ENCODE measurements at places on chromosomes 7 and 10.

DNA sequence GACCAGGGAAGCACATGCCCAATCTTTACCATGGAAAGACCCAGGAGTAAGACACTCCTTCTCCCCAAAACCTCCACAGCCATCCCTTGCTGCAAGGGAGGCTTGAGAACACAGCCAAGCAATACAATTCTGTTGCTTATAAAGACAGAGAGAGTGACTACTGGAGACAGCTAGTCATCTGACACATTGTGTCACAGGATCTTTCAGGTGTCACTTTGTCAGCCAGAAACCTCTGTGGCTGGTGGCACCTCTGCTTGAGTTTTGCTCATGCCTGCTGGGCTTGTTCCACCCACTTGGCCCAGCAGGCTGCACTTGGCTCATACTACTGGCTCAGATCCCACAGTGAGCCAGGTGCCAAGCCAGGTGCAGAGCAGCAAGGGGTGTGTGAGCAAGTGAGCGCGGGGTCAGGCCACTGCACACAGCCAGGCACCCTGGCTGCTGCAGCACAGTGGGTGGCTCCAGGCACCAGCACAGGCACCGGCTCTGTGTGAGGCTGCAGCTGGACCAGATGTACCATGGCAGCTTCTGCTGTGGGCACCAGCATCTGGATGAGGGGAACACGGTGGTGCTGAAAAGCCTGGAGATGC, 12.4 kb upstream of the PRLHR start:
- no peak for DNase-seq

- DNase-seq: no peak
Observed at GRCh38 chr7:25520017-25520416, 291.7 kb upstream of the NPVF start.

- no peak for DNase-seq
Observed at GRCh38 chr10:29703271-29703670, 68.5 kb upstream of the SVIL start.

DNA sequence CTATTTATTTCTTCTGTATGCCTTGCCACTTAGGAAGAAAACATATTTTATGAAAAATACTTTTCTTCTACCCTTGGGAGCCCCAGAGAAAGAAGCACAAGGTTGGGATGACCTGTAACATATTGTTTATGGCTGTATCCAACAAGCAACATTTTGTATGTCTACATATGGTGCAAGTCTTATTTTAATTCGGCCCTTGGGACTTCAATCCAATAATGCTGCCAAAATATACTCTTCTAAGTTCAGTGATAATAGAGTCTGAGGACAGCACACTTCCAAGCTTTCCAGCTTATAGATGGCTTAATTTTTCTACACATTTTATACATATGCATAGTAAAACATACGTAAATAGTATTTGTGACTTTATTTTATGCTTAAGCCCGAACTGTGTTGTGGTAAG, 318.5 kb upstream of the SEMA3A start:
- no peak for DNase-seq

DNA sequence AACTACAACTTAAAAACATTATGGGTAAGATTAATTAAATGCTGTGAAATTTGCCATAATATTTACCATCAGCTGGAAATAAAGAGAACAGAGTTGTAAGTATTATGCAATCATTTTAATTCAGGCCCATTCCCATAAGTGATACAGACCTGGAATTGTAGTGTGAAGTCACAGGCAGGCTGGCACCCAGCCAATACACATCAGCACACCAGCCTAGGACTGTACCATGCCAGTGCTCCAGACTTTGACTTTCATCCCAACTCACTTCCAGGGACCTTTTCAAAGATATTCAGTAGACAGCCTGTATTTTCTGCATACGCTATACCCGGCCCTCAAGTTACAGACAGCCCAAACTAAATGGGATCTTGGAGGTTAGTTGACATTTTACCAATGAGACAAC, 143.3 kb downstream of the TES start:
- no peak for DNase-seq

- peak; percentile 51 for DNase-seq
Observed at GRCh38 chr10:103692436-103692951, 162.9 kb downstream of the SH3PXD2A start.

DNA sequence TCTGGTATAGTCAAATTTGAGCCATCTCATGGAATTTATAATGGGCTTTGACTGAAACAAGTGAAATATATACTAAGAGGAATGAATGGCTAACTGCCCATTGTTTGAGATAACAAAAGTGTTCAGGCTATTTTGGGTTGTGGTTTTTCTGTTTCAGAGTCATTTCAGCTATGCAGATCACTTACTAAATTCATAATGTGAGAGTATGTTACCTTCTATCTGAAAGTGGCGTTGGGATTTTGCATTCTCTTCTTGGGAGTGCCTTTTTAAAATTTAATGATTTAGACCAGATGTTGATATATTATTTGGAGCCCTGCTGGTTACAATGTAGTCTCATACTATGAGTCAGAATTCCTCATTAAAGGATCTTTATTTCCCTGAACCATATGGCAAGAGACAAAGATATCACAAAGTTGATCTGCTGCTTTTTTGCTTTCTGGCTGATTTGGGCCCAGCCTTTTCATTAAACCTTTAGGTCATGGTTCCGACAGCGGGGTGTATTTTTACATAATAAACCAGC, 10.4 kb downstream of the VCL start:
- DNase-seq: no peak

DNA sequence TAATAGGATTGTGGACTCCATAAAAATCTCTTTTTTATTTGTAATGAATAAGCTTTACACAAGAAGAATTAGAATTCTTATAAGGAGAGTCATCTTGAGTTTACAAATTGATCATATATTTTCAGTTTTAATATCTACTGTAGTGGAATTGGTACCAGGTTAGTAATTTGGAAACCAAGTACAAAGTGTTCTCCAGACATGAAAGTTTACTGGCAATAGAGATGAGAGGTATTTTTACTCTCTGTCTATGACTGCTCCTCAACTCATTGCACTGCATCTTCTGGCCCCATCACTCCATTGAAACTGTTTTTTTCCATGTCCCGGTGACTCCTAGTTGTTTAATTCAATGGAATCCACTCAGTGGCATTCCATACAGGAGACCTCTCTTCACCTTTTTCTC, 164.5 kb upstream of the SMIM30 start:
- no peak for DNase-seq

DNA sequence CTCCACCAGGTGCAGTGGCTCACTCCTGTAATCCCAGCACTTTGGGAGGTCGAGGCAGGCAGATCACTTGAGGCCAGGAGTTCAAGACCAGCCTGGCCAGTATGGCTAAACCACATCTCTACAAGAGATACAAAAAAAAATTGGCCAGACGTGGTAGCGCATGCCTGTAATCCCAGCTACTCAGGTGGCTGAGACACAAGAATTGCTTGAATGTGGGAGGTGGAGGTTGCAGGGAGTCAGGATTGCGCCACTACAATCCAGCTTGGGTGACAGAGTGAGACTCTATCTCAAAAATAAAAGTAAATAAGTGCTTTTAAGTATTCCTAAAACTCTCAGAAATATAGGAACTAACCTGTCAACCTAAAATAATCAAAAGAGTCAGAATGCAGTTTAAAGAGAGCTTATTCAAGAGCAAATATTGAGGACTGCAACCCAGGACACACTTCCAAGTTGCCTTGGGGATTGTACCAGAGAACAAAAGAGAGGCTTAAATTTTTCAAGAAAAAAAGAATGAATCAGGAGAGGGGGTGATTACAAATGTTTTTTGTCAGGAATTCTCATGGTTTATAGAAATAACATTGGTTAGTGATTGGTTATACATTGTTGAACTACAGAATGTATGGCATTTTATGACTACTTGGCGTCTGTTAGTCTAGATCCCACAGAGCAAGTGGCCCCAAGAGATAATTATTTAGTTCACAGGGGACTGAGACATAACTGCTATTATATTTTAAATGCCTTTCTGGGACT, 33.2 kb upstream of the PPP1R9A start:
- no peak for DNase-seq

DNA sequence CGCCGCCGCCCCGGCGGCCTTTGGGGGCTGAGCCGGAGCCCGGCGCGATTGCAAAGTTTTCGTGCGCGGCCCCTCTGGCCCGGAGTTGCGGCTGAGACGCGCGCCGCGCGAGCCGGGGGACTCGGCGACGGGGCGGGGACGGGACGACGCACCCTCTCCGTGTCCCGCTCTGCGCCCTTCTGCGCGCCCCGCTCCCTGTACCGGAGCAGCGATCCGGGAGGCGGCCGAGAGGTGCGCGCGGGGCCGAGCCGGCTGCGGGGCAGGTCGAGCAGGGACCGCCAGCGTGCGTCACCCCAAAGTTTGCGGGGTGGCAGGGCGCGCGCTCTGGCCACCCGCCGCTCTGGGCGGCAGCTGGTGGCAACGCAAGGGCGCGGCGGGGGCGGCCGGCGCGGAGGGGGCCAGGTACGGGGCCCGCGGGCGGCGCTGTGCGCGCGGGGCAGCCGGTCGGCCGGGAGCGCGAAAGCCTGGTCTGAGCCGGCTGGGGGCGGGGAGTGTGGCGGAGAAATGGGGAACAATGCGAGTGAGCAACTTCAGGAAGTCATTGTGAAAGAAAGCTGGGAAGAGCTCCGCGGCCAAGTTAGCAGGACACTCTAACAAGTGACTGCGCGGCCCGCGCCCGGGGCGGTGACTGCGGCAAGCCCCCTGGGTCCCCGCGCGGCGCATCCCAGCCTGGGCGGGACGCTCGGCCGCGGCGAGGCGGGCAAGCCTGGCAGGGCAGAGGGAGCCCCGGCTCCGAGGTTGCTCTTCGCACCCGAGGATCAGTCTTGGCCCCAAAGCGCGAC, at the start of gene IKZF1:
IKZF1 (plus strand) TSS at position 588 of the 782 bp plus-strand sequence. CDS start 14,346 bp downstream, outside the sequence.
- DNase-seq: no peak

DNA sequence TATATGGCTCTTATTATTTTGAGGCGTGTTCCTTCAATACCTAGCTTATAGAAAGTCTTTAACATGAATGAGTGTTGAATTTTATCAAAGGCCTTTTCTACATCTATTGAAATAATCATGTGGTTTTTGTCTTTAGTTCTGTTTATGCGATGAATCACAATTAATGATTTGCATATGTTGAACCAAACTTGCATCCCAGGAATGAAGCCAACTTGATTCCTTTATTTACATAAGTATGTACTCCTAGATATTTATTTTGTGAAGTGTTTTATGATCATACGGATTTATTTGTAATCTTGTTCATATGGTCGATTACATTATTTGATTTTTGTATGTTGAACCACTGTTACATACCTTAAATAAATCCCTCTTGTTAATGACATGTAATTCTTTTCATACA, 244.3 kb upstream of the KCND2 start:
- no peak for DNase-seq

GRCh38 chr10:62696798-62697197, 107.7 kb upstream of the ADO start:
- no peak for DNase-seq

GRCh38 chr7:41232086-41232485, 470.8 kb downstream of the INHBA start:
- no peak for DNase-seq

- DNase-seq: no peak
Observed at GRCh38 chr10:1434912-1435692, 302.2 kb downstream of the ADARB2 start.

- peak; percentile 95 for DNase-seq
Observed at GRCh38 chr10:541750-542371, 147.6 kb downstream of the DIP2C start.

DNA sequence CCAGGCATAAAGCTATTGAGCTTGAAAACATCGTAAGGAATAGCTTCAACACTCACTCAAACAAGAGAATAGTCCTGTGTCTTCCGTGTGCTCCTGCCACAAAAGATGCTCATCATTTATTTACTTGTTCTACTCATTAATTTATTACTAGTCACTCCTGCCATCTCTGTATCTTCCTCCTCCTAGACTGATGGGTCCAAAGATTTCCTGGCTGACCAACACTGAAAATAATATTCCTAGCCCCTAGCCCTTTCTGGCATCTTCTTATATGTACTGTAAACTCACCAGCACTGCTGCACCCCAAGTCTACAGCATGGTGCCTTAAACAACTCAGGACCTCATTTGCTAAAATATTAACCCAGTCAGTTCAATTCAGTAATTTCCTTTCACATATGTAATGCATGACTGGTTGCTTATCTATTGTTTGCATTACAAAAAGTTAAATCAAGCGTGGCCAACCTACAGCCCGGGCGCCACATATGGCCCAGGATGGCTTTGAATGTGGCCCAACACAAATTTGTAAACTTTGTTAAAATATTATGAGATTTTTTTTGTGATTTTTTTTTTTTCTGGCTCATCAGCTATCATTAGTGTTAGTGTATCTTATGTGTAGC, 86.7 kb upstream of the GSDME start:
- no peak for DNase-seq

- DNase-seq: no peak
Observed at GRCh38 chr7:47488201-47488968, 93.5 kb downstream of the TNS3 start.

GRCh38 chr10:107618504-107618994, 454.0 kb upstream of the SORCS1 start:
- DNase-seq: no peak

DNA sequence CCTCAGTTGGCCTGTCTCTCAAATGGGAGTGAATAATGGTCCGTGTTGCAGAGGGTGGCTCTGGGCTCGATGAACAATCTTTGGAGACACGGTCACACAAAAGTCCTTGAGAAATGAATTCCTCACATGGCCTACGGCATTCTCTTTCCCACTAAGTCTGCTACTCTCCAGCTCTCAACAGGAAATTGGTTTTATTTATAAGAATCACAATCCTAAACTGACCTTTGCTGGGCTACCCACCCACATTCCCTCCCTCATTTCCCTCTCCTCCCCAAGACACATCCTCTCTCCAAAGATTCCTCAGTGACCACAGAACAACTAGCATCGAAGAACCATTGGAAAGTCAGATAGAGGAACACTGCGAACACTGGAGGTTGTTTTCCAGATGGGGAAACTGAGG, 4.7 kb downstream of the AFAP1L2 start:
- no peak for DNase-seq

DNA sequence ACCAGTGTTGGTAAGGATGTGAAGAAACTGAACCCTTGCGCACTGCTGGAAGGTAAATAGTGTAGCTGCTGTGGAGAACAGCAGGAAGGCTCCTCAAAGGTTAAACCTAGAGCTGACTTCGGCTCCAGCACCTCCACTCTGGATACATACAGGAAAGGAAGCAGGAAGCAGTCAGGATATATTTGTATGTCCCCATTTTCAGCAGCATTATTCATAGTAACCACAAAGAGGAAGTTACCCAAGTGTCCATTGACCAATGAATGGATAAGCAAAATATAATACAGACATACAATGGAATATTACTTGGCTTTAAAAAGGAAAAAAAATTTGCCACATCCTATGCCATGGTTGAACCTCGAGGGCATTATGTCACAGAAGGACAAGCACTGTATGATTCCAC, 15.0 kb downstream of the RET start:
- no peak for DNase-seq

DNA sequence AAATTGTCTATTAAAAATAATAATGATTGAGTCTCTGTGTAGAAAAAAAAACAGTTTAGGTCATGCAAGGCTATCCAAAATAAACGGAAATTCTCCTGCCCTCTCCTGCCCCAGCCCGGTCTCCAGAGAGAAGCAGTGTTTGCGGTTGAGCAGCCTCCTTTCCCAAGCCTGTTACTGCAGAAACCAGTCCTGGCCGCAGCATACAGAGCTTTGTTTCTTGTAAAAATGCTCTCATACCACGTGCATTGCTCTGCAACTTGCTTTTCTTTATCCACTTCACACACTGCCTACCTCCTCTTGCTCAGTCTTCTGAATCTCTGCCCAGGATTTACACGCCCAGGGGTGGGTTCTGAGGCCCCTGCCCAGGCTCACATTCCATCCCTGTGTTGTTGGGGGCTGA, 34.4 kb upstream of the CUL1 start:
- peak; percentile 2 for DNase-seq
